Prostate gland (tissue), 2 donors: ENCODE measurements at places on chromosomes 5 and 9. TPM values are rescaled to one million over a fixed set of nuclear protein-coding genes. Genes with fewer than 3 reads are reported as not detected.

Gene ZDHHC11B
- 3.0 TPM for total RNA-seq

- DNase-seq, result no peak
Observed at GRCh38 chr5:86879086-86879485, 261.3 kb downstream of the COX7C start.

GRCh38 chr9:100619194-100619593 lies 41.3 kb downstream of the CAVIN4 start:
- no peak for DNase-seq

DNA sequence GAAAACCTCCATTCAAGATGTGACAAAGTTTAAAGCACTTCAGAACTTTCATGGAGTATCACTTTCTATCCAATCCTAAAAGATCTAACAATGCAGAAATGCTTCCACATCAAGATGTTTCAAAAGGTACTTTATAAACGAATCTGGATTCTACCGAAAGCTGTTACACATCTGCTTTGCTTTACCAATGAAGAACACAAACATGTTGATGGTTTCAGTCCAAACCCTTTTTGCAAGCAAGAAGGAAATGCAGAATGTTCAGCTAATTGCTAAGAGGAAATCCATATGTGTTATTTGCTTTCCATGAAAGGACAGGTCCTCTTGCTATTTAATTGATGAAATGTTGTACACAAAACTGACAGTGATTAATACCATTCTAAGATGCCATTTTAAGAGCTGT lies 419.6 kb downstream of the EFNA5 start:
- DNase-seq, result no peak

DNA sequence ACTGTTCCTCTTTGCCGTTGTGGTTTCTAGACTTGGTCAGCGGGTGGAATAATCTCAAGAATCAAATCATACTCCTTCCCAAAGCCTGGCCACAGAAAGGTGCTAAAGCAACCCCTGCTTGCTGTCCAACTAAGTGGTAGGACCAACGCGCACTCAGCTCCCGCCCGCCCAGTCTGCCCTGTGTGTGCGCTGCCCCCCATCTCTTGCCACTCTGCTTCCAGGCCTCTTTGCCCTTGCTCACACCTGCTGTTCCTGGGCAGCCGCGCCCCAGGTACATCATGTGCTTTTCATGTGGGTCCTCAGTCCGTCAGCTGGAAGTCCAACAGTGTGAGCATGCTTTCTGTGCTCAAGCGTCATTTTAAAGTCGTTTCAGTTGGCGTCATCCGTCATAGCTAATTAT lies 65.5 kb downstream of the SYK start:
- no peak for DNase-seq
